ENCODE measurements at places on chromosomes 4 and X.

DNA sequence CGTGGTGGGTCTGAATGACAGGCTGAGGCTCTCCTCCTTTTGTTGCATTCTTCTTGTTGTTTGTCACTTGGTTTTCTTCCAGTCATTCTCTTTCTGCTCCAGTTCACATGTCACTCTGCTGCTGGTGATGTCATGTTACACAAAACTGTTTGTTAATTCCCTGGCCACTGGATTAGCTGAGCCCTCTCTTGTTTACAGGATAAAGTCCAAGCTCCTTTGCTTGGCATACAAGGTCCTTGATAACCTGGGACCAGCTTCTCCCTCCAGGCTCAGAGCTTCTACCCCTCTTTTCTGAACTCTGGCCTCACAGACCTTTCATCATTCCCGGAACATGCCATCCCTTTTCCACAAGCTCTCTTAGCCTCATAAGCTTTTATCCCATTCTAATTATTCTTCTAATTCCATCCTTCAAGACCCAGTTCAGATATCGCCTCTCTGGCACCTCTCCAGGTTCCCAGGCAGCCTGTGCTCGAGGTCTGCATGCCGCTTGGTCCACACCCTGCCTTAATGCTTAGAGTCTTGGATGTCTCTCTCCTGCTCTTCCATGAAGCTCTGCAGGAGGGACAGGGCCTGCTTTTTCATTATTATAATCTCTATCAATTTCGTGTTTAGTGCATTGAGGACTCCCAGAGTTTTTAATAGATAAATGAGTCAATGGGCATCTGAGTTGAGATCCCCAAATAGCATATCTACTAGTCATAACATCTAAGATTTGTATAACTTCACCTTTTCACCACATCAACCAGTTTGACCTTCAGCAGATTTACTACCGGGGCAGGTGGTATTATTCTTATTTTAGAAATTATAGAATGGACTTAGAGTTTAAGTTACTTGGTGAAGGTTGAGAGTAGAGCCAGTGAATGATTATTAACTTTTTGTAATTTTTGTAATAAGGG lies 98.7 kb downstream of the TMEM131L start:
- DNase-seq, result no peak

DNA sequence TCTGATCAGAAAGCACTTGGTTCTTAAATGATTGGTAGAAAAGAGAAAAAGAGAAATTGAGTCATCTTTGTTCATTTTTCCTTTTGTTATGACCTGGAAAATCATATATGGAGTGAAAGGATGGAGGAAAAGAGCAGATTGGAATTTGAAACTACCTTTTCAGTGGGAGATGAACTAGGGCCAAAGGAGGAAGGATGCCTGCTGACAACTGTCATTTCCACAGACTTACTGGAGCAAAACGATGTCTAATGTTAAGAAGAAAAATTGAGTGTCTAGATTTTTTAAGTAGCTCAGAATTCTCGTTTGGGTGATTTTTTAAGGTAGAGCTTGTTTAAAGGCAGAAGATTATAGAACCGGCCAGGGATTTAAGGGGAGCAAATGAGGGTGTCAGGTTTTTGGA lies 144.6 kb upstream of the KCNIP4 start:
- no peak for DNase-seq

DNA sequence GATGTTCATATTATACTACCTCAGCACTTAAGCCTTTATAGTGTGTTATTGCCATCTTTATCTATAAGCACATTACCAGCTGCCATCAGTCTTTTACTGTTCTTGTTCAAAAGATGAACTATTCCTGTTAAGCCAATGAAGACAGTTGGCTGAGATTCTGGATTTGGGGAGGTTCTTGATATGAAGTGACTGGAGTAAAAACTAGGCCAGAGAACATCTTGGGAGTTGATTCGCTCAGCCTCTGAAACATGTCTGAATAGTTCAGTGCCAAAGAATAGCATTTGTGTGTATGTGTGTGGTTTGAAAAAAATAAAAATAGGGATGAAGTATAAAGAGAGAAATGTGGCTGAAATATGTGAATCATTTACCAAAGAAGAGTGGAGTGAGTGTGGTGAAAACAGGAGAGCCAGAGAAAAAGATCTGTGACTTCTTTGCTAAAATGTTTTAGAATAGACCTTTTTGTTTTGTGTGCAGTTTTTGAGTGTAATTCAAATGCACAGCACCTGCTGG lies 15.2 kb downstream of the EXOC1 start:
- DNase-seq, result no peak

DNA sequence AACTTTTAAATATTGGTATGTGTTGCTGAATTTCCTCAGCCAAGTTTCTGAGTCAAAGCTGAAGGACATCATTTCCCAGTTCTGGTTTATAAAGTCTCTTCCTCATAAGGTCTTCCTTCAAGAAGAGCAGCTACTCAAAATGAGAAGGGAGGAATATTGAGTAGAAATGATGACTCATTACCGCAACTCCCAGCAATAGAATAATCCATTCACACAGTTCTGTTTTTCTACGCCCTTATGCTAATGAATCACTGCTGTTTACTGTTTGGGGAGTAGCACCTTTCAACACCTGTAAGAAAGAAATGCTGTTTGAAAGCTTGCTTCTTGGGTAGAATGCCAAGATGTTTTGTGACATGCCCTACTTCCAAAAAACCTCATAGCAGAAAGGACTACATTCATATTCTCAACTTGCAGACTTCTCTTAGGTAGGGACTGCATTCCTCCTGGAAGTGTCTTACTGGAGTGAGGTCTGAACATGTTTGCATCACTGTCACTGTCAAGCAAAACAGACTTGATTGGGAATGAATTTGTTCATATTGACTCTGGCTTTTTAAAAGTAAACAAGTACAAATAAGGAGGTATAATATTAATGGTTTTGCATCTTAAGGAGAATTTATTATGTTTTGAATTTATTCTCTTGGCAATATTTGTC lies 147.2 kb upstream of the BANK1 start:
- DNase-seq, result no peak

DNA sequence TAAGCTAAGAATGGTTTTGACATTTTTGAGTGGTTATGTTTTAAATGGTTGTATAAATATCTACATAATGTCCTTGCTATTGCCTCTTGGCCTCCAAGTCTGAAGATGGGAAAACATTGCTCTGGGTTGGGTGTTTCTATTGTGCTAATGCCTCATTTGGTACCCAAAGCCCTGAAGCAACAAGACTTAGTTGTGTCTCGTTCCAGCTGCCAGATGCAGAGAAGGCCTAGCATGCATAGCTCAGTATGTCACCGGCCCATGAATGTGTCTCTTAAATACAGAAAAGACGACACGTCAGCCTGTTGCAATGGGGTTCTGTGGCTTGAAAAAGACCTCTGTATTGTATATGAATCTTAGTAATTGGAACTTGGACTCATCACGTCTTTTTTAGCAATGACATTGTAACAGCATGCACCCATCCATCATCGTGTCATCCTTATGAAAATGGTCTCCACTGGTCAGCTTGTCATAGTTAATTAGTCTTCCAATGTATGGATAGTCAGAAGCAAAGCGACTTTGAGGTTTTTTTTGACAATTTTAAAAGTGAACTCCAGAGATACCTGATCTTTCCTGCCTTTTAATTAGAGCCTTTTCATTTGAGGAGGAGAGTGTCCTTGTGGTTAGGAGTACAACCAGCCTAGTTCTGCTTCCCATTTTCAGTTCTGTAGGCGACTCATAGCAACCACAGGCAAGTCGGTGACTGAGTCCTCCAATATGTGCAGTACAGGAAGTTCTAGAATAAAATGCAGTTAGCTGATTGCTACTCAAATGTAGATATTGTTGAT lies 126.4 kb upstream of the GATB start:
- no peak for DNase-seq

DNA sequence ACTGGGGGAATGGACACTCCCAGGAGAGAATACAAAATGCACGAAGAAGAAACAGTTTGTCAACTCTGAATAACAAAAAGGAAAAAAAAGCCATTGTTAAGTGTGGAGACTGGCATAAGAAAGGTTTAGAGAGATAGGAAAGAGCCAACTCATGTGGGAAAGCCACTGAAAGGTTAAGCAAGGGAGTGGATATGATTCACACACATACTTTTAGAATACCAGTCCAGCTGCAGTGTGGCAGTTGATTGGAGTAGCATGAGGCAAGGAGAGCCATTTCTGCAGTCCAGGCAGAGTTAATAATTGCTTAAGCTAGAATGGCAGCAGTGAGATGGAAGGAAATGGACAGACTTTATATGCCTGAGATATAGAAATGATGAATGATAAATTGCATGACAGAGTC lies 36.9 kb upstream of the ADAD1 start:
- DNase-seq, result no peak

DNA sequence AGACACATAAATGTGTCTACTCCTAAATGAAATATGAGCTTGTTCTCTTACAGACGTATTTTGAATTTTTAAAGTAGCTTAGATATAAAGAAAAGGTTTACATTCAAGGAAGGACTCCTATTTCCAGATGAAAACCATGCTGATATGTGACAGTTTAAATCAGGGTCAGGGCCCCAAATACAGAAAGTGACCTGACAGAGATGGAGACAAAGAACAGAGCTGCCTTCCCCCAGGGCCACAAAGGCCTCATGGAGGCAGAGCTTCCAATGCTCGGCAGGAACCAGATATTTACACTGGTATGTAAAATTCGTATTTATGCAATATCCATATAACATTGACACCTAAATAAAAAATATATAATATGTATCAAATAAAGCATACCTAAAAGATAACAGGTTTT lies 124.0 kb downstream of the PRDM5 start:
- DNase-seq, result no peak

DNA sequence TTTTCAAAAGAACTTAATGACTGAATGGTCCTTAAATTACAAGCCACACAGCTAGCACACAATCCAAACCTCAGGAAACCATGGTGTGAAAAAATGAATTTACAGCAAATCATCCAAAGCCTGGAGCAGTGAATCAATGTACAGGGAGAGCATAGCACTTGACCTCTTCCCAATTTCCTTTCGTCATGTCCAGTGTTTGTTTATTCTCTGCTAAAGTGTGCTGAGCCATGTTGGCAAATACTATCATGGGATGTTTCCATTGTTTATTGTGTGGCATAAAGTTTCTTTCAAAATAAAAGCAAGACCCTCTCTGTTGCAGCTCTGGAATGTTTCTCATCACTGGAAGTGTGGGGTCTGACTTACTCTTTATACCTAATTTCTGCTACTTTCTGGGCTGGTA lies 25.4 kb upstream of the FAM47B start:
- no peak for DNase-seq

DNA sequence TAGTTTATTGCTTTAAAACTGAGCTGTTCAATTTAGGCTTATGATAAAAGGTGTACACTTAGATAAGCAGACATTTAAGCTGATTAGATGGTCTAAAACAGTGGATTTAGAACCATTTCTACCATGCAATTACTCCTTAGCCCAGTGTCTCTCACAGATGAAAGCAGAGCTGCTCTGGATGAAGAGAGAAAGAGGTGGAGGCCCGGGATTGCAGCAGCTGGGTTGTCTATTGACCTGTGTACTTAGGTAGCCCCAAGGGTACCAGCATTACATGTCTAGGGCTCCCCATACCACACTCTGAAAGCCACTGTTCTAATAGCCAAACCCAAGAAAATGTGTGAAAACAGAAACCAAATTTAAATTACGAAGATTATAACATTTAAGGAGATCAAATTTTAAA lies 86.0 kb upstream of the GIMD1 start:
- no peak for DNase-seq

- DNase-seq, result no peak
These were observed 98.7 kb downstream of the CFAP299 start for GRCh38 chr4:80434238-80434637.

DNA sequence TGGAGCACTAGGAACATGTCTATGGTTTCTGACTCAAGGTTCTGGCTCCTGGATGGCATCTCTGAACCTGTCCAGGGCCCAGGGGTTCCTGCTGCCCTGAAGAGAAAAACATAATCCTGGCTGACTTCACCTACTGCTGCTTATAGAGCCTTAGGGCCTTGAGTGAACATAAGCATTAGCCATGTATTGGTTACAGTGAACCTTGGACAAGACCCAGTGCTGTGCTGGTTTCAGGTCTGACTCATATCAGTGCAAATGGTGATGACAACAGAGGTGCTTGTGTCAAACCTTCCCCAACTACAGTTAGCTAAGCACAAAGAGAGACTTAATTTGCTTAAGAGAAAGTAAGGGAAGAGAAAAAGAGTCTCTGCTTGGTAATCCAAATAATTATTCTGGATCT lies 1047.2 kb downstream of the GLUD2 start:
- no peak for DNase-seq

- DNase-seq, result no peak
These were observed 254.9 kb upstream of the GATB start for GRCh38 chr4:152015597-152016302.

DNA sequence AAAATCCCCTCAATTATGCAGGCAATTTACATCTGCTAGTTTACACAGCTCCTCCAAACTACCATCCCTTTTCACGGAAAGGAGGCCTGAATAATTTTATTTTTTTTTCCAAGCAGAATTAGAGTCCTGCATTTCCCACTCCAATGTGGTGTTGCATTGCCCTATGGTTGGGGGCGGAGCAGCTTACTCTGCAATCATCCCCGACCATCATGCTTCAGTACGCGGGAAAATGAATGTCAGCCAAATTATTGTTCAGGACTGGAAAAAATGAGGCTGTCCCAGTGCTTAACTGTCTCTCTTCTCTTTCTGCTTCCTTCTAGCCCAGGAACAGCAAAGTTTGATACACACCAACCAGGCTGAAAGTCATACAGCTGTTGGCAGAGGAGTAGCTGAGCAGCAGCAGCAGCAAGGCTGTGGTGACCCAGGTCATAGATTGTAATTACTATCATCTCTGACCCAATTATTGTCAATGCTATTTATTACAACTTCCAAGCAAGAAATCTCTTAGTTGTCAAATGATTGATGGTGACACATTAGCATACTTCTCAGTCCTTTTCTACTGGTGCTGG lies 28.3 kb downstream of the MMRN1 start:
- DNase-seq, result no peak

DNA sequence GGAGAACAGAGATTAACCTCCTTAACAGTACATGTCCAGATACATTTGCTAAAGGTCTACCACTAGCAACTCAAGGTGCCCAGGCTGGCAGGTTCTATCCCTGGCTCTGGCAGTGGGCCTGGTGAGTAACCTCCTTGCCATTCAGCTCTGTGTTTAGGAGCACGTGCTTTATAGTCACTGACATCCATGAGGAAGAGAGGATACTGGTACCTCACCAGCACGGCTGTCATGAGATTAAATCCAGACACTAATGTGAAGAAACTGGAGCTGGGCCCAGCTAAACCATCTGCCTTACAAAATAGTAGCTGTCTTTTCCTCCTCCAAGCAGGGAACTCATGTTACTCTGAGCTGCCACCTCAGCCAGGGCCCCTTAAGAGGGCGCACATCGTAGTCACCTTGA lies 45.3 kb downstream of the GPRASP3 start:
- no peak for DNase-seq

GRCh38 chr4:165505958-165506837 lies 127.4 kb downstream of the CPE start:
- no peak for DNase-seq

GRCh38 chrX:53738370-53738906 lies 51.9 kb upstream of the HUWE1 start:
- no peak for DNase-seq

GRCh38 chrX:12954981-12955380 lies 19.9 kb upstream of the TMSB4X start:
- DNase-seq, result no peak
